NCI-H1930 (cell line): ENCODE measurements at places on chromosomes 7 and 10.

GRCh38 chr10:29610876-29611647, 23.7 kb downstream of the SVIL start:
- no peak for DNase-seq

DNA sequence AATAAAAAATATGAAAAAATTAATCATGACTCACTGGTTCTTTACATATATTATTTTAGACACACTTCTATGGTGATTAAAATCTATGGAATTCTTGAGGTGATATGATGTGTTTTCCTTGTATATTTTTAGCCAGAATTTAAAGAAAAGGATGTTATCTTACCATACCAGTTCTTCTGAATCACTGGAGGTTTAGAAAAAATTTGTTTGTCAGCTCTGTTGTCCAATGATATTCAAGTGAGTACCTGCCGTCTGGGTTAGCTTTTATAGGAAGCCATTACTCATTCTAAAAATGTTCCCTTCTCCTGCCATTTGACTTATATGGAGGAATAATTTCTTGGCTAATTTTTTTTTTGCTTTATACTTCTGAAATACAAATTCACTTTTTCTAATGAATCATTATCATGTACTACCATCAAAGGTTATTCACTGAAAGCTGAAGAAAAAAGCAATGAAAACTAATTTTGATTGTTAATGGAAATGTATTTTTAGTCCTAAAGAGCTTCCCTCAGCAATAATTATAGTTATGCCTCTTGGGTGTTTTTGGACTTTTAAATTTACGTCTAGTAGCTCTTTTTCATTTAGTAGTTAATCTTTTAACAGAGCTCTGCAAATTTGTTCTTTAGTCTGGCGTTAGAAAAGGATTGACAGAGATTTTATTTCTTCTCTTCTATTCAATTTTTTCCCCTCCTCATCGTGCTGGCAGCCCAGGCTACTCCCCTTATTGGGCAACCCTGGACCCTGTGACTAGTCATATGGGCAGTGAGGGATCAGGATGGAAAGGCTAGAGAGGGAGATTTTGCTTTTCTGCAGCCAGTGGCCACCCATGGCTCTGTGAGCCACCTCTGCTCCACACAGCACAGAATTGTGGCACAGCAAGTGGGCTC, 434.2 kb downstream of the LRMDA start:
- no peak for DNase-seq

DNA sequence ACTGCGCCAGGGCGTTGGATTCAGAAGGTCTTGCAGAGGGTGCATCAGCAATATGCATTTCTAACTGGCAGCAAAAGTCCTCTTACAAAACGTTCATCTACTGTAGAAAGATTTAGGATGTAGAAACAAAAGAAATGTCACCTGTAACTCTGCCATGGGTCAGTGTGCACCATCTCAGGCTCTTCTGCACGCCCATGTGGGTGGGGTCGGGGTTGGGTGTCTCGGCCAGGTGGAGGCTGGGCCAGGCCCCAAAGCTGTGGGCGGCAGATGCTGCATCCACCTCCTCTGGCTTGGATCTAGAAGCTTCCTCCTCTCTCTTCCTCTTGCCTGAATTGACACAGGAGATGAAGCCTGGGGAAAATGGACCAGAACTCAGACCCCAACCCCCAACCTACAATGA, 111.3 kb upstream of the PPP2R2D start:
- no peak for DNase-seq

- DNase-seq = peak; percentile 41
Measured at GRCh38 chr10:100997360-100998182, 2.0 kb upstream of the LZTS2 start.

- DNase-seq = no peak
Measured at GRCh38 chr7:135670179-135670578, 7.9 kb downstream of the STMP1 start.

- DNase-seq = no peak
Measured at GRCh38 chr10:96344178-96344577, 14.6 kb downstream of the OPALIN start.

GRCh38 chr7:140475747-140476333, 3.5 kb downstream of the MKRN1 start:
- DNase-seq = peak; percentile 40

GRCh38 chr7:41994746-41995110, 242.3 kb downstream of the GLI3 start:
- no peak for DNase-seq

GRCh38 chr7:115600207-115600606, 430.4 kb downstream of the TFEC start:
- no peak for DNase-seq

GRCh38 chr10:116995648-116996047, 9.3 kb downstream of the SHTN1 start:
- DNase-seq = no peak

DNA sequence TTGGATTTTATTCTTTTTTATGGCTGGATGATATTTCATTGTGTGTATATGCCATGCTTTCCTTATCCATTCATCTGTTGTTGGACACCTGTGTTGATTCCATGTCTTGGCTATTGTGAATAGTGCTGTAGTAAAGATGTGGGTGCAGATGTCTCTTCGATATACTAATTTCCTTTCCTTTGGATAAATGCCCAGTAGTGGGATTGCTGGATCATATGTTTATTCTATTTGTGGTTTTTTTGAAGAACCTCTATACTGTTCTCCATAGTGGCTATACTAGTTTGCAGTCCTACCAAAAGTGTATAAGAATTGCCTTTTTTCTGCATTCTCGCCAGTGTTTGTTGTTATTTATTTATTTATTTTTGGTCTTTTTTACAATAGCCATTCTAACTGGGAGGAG, 159.8 kb downstream of the WNT2 start:
- no peak for DNase-seq

- no peak for DNase-seq
Measured at GRCh38 chr7:30330134-30331111, 46.0 kb downstream of the ZNRF2 start.

- DNase-seq = no peak
Measured at GRCh38 chr7:47087866-47088265, 494.0 kb downstream of the TNS3 start.

DNA sequence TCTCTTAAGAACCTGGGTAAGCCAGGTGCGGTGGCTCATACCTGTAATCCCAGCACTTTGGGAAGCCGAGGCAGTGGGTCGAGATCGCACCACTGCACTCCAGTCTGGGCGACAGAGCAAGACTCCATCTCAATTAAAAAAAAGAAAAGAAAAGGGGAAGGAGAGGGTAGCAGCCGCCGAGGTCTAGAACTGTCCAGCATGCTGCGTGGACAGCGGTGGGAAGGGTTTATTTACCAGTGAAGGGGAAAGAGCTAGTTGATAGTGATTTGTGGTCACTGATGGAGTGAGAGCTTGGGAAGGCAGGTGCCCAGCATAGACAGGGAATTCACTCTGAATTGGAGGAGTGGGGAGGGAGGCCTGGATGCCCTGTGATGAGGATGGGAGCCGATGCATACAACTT, 43.4 kb upstream of the DAGLB start:
- no peak for DNase-seq

DNA sequence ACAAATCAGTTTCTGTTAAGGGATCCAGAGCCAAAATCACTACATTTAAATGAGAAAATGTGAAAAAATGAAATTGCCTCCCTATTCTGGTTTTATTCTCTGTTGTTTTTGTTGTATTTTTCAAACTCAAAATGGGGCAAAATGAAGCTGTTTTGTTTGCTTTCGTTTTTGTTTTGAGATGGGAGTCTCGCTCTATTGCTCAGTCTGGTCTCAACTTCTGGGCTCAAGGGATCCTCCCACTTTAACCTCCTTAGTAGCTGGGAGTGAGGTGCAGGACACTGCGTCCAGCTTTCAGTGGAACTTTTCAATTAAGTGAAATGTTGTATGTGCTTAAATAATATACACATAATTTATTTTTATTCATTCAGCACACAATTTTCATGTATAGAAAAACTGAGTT, 205.0 kb downstream of the SORCS1 start:
- no peak for DNase-seq

DNA sequence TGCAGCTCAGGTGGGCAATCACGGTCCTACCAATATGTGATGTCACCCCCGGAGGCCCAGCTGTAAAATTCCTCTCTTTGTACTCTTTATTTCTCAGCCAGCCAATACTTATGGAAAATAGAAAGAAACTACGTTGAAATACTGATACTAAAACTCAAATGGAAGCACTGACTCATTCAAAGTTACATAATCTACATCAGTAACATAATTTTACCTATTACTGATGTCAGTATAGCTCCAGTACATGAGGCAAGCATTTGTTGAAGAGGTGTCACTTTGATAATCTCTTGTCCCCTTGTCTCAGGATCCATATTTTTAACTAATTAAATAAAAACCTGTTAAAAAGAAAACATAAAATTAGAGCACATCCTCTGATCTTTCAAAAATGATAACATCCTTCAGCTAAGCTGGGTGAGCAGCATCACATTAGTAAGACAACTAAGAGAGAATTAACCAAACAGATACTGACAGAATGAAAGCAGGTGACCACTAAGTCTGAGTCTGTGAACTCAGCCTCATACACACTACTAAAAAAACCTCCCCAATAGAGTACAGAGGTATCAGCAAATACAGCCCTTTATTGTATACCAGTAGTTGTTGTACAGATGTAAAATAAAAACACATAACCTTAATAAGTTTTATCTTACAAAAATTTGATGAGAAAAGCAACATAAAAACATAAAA, 17.6 kb downstream of the SLC25A40 start:
- no peak for DNase-seq

DNA sequence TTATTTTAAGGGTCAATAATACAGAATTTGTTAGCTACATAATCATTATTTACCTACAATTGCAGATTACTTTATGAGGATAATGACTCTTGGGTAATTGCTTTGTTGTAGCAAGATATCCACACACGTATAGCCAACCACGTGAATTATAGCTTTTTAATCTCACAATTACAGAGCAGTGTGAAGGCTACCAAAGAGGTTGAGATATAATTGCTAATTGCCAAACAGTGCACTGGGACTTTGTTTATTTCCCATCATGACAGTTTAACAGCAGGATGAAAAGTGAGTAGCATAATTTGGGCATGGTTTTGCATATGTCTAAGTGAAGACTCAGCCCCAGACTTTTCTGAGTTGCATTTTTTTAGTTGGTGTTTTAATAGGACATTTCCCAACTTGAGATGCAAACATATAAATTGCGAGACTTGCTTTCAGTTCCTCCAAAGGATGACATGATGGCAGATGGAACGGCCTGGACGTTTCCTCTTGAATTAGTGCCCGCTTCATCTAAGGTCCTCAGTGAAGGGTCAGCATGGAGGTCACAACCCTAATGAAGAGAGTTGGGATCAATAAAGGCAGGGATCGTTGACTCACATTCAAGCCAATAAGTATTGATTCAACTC, 180.7 kb upstream of the GPR26 start:
- DNase-seq = peak; percentile 27

- DNase-seq = no peak
Measured at GRCh38 chr7:1555046-1555812, 776 bp downstream of the TMEM184A start.

GRCh38 chr10:98344589-98345038, 70.4 kb downstream of the PYROXD2 start:
- DNase-seq = no peak
